ENCODE measurements at places on chromosomes 6 and 20.

DNA sequence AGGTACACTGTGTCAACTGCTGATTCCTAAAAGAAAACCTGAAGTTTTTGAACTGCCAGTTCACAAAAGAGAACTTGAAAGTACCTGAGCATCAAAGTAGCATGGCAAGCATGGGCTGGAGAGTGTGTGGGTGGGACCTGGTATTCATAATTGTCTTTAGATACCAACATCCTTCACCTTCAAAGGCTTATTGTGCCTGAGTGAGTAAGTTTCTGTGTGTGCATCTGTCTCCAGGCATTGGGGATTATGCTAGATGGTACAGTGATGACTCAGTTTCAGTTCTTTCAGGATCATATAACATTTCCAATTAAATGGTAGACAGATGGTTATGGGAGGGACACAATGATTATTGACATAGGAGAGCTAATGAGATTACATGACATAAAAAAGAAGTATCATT is 238.5 kb downstream of the ZFAND3 start:
- DNase-seq: peak; percentile 52

DNA sequence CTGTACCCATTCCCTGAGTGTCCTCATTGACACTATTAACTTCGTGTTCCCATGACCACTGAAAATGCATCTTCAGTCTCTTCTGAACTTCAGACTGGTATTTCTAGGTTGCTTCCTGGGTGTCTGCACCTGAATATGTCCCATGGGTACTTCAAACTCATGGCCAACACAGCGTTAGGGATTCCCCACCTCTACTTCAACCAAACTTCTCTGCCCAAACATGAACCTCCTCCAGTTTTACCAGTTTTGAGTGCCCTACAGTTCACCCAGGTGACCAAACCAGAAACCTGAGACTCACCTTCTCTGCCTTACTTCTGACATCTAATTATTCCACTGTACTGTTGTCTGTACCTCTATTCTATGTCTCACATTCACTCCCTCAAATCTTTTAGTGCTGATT is 99.5 kb upstream of the SUPT3H start:
- DNase-seq: no peak

- DNase-seq: no peak
Measured at GRCh38 chr20:62549499-62550086, 73.8 kb upstream of the GATA5 start.

DNA sequence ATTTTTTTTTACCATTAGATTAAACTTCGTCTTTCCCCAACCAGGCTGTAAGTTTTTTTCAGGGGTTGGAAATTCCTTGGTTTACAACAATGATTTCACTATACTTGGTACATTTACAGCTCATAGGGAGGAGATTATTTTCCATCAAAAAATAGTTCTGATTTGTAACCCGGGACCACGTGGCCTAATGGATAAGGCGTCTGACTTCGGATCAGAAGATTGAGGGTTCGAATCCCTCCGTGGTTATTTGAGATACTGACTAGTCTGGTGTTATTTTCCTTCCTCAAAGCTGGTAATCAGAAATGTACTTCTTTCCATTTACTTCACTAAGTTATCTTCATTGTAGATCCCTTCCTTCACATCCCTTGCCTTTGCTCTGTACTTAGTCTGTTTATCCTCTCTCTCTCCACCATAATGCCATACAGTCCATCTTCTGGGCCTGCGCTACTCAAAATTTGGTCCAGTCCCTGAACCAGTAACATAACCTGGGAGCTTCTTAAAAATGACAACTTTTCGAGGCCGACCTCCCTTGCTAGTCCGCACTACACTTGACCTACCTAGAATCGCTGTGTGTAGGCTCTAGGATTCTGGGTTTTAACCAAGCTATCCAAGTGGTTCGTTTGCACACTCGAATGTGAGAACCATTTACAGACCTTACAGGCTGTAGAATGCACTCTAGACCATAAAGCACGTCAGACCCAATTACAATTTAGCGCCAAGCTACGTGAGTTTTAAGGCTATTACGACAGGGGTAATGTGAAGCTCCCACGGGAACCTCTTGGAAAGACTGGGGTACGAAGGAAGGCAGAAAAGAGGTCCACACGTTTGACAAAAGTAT is 42.1 kb upstream of the BTN3A2 start:
- peak; percentile 77 for DNase-seq

GRCh38 chr20:8721098-8721497 is 347.8 kb upstream of the PLCB4 start:
- DNase-seq: peak; percentile 1

- DNase-seq: peak; percentile 40
Measured at GRCh38 chr20:1108437-1108920, 9.9 kb upstream of the PSMF1 start.

DNA sequence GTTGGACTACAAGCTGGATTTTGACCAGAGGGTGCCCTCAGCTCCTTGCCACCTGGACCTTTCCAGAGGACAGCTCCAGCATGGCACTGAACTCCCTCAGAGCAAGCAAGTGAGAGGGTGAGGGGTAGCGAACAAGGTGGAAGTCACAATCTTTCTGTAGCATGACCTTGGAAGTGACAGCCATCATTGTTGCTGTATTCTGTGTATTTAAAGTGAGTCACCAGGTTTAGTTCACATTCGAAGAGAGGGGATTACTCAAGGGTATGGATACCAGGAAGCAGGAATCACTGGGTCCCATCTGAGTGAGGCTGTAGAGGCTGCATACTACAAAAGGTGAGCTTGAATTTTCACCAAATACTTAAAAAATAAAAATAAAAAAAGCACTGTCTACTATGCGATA is 280.0 kb upstream of the SPTLC3 start:
- DNase-seq: no peak

GRCh38 chr20:20181322-20181721 is 129.0 kb downstream of the CFAP61 start:
- no peak for DNase-seq

DNA sequence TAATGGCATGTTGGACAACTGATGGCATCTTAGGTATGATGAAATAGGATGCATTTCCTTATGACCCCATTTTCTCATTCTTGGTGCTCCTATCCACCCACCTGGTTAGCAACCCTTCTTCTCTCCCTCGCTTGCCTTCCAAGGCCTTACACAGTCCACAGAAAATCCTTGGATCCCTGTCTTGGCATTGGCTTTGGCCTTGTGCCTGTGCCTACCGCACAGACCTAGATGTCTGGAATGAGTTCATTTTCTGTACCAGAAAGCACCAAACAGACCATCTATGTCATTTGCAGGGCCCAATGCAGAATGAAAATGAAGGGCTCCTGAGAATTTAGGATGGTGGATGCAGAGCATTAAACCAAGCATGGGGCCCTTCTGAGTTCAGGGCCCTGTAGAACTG is 99.0 kb upstream of the LAMP5 start:
- no peak for DNase-seq

- no peak for DNase-seq
Measured at GRCh38 chr6:158609455-158610155, 34.9 kb downstream of the DYNLT1 start.

DNA sequence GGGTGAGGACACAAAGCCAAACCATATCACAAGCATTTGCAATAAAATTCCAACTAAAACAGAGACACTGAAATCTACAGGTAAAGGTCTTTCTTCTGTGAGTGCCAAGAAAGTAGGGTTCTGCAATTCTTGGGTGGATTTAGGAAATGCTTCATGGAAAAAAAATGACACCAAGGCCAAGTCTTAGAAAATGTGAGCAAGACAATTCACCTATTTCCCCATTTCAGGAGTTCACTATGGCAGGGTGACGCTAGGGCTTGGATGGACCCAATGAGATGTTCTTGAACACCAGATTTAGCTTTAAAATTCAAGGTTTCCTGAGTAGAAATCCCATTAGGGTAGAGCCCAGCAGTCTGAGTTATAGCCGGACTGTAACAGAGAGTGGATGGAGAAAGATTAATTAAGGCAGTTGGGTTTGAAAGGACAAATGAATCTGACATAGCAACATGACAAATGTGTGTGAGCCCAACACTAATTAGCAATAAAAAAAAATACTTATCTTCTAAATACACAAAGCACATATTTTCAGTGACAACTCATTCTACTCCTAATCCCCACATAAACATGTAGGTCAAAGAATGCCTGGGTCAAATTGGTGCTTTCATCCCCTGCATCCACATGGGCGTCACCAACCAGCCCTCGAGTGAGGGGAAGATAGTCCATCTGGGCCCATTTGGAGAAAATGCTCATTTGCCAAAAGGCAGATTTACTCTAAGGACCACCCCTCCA is 180.4 kb upstream of the JARID2 start:
- DNase-seq: no peak

- DNase-seq: no peak
Measured at GRCh38 chr6:69097948-69098347, 462.9 kb downstream of the ADGRB3 start.

GRCh38 chr20:63082308-63082938 is 75.7 kb upstream of the BHLHE23 start:
- no peak for DNase-seq

DNA sequence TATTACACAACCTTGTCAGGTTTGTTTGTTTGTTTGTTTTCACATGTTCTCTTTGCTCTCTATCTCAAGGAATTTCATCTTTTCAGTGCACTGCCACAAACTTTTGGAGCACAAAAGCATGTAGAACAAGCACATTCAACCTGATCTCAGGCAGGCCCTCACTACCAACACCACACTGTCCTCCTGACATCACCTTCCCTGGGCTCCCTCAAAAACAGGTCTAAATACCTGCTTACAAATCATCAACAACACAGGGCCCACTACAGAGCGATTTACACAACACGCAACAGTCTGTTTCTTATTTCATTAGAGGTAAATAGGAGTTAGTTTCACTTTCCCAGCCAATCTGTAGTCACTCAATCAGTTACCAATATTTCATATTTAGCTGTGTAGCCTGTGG is 241.4 kb downstream of the EPHA7 start:
- DNase-seq: no peak

GRCh38 chr6:56062836-56063235 is 184.5 kb downstream of the COL21A1 start:
- no peak for DNase-seq

GRCh38 chr6:22362361-22362760 is 65.5 kb upstream of the PRL start:
- DNase-seq: no peak

GRCh38 chr6:29625337-29625930 is 7.5 kb downstream of the GABBR1 start:
- no peak for DNase-seq

- no peak for DNase-seq
Measured at GRCh38 chr20:4998160-4998651, 3.1 kb downstream of the SLC23A2 start.

DNA sequence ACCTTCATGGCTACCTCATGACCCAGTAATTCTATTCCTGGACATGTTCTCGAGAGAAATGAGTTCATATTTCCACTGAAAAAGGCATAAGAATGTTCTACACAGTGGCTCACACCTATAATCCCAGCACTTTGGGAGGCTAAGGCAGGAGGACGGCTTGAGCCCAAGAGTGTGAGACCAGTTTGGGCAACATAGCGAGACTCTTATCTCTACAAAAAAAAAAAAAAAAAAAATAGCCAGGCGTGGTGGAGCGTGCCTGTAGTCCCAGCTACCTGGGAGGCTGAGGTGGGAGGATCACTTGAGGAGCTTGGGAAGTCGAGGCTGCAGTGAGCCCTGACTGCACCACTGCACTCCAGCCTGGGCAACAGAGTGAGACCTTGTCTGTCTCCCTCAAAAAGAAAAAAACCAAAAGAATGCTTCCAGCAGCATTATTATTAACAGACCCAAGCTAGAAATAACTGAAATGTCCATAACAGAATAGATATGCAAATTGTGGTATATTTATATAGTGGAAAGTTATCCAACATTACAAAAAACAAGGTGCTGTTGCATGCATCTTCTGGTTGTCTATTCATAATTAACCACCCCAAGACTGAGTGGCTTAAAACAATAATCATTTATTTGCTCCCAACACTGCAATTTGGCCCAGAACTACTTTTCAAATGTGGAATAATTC is 9.4 kb upstream of the RAB44 start:
- DNase-seq: no peak

DNA sequence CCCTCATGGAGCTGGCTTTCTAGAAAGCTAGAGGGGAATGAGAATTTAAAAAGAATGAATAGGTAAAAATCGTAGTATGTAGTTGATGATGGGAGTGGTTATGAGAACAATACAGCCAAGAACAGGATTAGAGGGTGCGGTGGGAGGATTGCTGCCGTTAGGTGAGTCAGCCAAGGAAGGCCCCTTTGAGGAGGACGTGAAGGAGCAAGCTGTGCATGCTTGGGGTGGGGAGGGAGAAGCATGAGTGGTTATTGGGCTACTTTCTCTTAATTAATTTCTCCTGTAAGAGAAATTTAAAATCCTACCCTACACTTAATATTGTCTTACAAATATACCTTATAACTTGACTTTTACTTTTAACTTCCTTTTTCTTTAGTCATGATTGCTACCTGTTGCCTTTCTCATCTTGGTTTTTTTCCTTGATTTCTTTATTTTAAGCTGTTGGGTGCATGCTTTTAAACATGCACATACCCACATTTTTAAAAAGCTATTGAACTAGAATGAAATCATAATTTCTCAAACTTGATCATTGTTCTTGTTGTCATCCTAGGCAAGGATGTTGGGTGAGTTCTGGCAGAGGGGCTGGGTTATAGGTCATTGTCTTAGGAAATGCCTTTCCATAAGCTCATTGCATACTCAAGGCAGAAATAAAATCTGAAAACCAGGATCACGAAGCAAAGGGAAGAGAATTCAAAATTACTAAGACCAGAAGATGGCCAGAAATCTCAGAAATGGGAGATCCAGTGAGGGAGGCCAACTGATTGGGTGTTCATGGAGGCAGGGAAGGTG is 114.5 kb downstream of the TCP11 start:
- DNase-seq: no peak

GRCh38 chr6:854406-855118 is 161.6 kb upstream of the EXOC2 start:
- DNase-seq: no peak

GRCh38 chr20:5974531-5974930 is 24.1 kb downstream of the MCM8 start:
- DNase-seq: no peak

GRCh38 chr20:35299780-35300179 is 7.6 kb upstream of the FAM83C start:
- DNase-seq: no peak

DNA sequence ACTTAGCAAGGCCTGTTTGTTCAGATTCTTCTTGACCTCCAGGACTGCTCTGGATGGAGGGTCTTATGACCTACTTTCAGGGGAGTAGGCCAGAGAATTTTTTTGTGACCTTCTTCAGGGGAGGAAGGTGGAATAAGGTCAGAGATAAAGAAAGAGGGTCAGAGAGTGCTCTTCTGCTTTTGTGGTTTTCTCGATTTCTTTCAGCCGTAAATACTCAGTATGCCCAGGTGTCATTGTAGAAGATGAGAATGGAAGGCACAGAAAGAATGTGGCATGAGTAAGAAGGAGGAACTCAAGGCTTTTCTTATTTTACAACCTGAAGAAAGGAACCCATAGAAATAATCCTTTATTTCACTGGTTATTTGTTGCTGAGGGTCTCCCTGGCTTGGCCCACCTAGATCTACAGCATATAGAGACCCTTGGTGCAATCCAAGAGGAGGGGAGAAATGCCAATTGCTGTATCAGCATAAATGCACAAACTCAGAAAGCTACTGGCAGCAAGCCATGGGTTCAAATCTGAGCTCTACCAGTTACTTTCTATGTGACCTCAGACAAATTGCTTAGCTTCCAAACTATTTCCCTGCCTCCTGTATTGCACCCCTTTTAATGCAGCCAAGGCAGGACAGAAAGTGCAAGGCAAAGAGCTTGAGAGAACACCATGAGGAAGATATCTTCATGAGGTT is 68.0 kb downstream of the OLIG3 start:
- DNase-seq: no peak
